ENCODE measurements at places on chromosomes 5 and 9.
A peak's percentile ranks its signal among the peaks of the same experiment; 100 is the strongest.

DNA sequence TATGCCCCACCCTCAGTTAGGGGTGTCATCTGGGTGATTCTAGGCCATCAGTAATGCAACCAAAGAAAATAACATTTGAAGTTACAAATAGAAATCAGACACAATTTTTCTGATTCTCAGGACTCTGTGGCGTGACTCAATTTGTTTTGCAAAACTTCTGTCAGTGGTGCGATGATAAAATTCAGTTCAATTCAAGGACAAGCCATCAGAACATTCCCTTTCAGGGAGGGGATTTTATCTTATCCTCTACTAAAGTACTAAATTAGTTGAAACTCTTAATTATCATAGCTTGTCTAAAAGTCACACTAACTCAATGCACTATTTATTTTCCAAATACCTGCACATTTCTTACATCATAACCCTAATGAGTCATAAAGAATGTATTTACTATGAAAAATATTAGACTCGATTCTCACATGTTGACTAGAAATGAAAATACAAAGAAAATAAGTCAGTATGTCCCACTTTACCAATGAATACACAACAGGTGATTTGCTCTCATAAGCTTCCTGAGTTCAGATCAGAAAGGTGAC, 28.2 kb downstream of the HTR4 start:
- DNase-seq = no peak

GRCh38 chr5:119630752-119631440, 1.5 kb downstream of the FAM170A start:
- no peak for DNase-seq

GRCh38 chr5:136780518-136780917, 415.2 kb upstream of the TRPC7 start:
- no peak for DNase-seq

DNA sequence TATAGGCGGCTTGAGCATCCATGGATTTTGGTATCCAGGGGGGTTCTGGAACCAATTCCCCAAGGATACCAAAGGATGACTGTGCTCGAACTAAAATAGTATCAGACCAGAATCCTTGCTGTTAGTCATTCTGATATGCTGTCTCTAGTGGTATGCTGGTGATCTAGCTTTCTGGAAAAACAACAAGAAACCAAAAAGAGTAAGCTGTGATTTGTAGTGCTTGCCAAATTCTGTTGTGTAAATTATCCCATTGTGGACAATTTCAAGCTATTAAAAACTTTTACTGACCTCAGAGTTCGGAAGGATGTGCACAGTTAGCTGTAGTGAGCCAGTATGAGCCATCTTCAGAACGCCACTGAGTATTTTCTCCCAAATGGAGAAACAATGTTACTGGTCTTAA, 99.0 kb upstream of the FBN2 start:
- DNase-seq = no peak

DNA sequence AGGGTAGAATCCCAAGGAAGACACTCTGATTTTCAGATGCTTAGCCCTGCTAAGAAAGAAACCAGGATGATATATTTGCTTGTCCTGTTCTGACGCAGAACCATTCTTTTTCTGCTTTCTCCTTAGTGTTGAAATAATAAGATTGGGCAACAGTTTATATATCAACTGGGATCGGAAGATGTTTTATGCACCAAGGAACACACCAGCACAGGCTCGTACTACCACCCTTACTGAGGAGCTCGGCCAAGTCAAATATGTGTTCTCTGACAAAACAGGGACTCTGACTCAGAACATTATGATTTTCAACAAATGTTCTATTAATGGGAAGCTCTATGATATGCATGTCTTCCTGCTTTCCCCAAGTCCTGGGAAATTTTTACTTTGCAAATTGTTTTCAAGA, 19.0 kb upstream of the RUSC2 start:
- DNase-seq = no peak

GRCh38 chr9:98787766-98788335, 8.5 kb downstream of the ANKS6 start:
- DNase-seq = no peak

DNA sequence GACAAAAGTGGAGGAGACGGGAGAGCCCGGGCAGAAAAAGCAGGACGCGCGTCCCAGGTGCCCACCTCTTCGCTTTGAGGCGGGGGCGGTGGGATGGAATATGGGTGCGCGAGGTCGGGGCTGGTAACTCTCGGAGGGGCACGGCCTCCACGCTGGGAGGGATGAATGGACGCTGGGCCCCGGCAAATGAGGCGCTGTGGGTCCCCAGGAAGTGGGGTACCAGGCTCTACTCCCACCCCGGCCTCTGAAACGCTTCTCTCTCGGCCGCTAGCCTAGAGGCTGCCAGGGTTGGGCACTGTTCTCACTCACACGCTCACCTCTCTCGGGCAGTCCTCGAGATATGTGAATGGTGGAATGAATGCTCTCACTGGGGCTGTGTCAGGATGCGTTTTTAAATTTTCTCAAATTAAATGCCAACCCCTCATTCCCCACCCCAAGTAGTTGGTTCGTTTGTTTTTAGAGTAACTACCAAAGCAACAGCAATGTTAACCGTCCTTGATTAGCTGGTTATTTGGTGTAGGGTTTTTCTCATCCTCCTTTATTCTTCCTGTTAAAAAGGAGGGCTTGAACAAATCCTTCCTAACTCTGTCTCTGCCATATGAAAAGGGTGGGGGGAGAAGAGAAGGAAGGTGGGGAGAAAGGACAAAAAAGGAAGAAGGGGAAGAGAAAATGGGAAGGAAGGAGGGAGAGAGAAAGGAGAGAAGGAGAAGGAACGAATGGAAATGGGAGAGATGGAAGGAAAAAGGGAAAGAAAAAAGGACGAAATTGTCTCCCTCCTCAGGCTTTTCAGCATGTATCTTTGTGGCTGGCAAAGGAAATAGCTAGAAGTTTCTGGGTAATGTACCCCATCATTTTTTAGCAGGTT, 1.3 kb upstream of the EBF1 start:
- DNase-seq = no peak

- DNase-seq = no peak
Measured at GRCh38 chr5:59988396-59988795, 94.9 kb upstream of the PDE4D start.

GRCh38 chr5:82799361-82800077, 277.7 kb downstream of the TMEM167A start:
- no peak for DNase-seq

DNA sequence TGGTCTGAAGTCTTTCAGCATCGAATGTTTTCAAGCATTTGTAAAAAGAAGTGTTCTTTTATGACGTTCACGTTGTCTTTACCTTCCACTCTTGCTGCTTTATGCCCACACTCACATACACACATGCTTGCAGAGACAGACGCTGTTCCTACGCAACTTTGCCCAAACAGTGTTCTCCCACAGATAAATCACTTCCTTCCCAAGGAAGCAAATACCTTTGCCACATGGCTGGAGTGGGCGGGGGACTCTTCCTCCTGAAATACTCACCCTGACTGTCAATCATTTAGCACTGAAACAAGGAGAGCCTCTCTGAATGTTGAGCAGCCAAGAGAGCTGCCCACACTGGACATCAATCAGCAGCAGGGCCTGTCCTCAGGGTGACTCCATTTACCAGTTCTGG, 22.4 kb upstream of the ASTN2 start:
- DNase-seq = no peak

DNA sequence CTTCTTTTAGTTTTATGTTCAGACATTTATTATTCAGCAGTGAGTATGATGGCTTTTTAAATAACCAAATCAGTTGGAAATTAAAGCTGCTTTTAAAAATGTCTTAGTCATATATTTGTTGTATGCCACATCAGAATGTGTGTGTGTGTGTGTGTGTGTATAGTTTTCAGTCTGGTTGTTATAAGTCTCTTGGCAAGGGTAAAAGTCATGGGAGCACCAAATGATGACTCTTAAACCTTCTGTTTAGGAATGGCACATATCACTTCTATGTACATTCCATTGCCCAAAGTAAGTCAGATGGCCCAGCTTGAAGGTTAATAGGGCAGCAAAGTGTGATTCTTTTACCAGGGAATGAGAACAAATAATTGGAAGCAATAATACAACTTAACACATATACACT, 135.9 kb downstream of the RNF180 start:
- DNase-seq = no peak

DNA sequence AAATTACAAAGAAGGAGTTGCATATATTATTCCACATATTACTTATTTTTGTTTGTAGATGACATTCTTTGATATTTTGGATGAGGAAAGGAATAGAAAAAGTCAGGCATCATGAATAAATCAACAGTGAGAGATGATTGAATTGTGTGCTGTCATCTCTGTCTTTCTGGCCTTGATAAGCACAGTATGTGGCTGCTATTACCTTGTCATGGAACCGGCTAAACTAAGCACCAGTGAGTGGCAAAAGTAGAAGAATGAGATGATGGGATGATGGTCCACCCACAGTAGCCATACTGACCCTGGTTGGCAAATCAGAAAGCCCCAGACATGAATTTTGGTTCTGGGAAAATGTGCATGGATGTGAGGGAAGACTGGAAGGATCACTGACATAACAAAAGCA, 361.2 kb upstream of the DMAC1 start:
- DNase-seq = no peak

GRCh38 chr9:87099407-87099806, 152.1 kb upstream of the GAS1 start:
- DNase-seq = no peak

- DNase-seq = no peak
Measured at GRCh38 chr5:39119404-39120051, 45.3 kb upstream of the RICTOR start.

GRCh38 chr5:36763454-36763853, 113.1 kb upstream of the NIPBL start:
- no peak for DNase-seq

GRCh38 chr9:88689509-88690298, 154.7 kb downstream of the NXNL2 start:
- no peak for DNase-seq

DNA sequence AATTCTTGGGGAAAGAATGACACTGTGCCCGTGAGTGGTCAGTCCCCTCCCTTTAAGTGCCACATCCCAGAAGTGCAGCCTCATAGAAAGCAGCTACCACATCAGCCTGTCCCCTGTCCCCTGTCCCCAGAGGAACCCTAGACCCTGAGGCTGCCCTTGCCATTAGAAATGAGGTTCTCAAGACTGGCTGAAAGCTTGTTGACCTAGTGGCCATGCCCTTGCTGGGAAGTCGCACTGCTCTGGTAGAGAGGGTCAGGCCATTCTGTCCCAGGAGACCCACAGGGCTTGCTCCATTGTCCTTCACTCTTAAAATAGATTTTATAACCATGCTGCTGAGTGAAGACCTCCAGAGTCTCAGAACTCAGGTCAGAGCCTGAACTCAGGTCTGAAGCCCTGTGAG, 184.5 kb downstream of the RGS3 start:
- DNase-seq = no peak

- DNase-seq = no peak
Measured at GRCh38 chr9:129640086-129640870, 1.7 kb downstream of the ASB6 start.

DNA sequence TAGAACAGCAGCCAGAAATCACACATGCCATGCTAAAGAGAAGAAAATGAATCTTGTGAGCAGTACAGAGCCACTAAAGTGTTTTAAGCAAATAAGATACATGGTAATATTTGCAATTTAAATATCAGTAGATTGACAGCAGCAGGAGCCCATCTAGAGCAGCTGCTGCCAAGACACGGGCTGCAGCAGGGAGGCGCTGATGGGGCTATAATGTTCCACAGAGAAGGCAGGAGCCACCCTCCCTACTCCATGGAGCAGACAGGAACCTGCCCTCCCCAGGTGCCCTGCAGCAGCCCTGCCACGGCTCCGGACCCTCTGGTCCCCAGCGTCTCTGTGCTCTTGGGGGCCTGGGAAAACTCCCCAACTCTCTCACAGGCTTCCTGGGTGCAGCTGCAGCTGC, 224.1 kb upstream of the ISL1 start:
- no peak for DNase-seq

- no peak for DNase-seq
Measured at GRCh38 chr9:80074439-80074838, 502.7 kb downstream of the TLE4 start.

GRCh38 chr9:69173891-69174615, at the start of gene TJP2:
TJP2 (plus strand) TSS chr9:69174277; CDS start chr9:69174373, 96 bp downstream.
- DNase-seq = peak; percentile 81

- no peak for DNase-seq
Measured at GRCh38 chr5:39765366-39765765, 340.6 kb upstream of the DAB2 start.

DNA sequence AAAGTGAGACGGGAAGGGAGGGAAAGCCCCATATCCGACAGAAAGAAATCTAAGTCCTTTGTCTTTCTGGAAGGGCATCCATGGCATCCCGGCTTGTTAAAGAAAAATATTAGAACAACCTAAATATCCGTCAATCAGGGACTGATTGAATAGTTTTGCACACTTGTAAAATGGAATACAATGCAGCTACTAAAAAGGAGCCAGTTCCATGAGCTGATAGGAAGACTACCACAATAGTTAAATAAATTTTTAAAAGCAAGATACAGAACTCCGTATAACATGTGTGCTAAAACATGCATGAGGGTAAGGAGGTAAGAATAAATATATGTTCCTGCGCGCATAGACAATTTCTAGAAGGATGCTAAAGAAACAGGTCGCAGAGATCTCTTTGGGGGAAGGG, 12.8 kb upstream of the GNPDA1 start:
- no peak for DNase-seq

- DNase-seq = no peak
Measured at GRCh38 chr5:134268919-134269318, 43.0 kb upstream of the PPP2CA start.

DNA sequence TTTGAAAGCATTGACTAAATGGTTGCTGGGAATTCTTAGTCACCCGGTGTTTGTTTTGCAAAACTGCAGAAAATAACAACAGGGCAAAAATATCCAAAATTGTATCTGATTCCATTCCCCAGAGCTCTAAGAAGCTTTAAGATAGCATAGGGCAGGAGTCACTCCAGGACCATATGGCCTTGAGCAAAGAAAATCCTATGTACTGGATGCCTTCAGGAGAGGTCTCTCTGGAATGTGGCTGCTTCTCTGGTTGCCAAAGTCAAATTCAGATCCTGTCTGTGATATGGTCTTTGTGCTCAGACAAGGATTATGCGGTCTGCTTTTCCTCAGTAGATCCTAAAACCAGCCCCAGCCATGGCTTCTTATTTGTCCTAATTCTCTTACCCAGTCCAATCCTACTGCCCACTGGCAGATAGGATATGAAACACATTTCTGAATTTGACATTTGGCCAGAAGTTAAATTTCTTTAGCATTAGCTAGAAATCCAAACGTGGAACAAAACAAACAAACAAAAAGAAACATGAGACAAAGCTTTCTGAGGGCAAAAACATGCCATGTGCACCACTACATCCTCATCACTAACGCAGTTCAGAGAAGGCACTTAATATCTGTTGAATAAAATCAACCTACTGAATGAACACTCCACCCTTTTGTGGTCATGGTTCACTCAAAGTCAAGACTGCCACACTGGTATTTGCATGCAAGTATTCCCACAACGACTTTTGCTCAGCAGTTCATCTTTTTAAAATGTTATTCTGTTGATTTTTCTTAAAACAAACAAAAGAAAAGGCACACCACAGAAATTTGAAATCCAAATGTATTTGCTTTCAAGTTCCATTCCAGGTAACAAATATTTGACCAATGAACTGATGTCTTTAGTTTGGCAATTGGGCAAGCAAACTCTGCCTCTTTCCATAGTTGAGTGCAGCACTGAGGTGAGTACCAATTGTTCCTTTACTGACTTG, 165.7 kb downstream of the TRPM6 start:
- DNase-seq = no peak

Measured in substantia nigra (tissue), 51 donors.